ENCODE measurements at places on chromosomes 3 and 15.
A peak's percentile ranks its signal among the peaks of the same experiment; 100 is the strongest.

DNA sequence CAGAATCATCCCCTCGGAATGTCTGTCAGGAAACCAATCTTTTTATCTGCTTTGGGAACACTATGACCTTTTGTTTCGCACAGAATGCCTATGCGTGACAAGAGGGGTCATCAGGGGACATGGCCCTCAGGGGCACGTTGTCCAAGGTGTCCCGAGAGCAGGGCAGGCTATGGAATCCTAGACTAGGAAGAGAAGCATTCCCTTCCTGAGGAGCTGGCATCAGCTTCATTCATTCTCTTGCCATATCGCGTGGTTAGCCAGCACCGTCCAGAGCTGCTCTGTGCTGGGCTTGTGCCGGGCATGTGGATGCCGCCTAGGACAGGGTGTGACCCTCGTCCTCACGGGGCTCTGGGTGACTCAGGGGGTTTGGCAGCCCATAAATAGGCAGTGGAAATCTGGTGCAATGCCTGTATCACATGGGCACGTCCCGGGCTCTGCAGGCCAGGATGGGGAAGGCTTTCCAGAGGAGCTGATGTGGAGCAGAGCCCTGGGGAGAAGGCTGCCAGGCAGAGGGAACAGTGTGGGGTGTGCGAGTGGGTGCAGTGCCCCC is 117.8 kb downstream of the TMEM266 start:
- DNase-seq = no peak

GRCh38 chr15:64915518-64916227 is 4.0 kb downstream of the ANKDD1A start:
- no peak for DNase-seq

- DNase-seq = no peak
Observed at GRCh38 chr15:98686983-98687382, 38.6 kb downstream of the IGF1R start.

DNA sequence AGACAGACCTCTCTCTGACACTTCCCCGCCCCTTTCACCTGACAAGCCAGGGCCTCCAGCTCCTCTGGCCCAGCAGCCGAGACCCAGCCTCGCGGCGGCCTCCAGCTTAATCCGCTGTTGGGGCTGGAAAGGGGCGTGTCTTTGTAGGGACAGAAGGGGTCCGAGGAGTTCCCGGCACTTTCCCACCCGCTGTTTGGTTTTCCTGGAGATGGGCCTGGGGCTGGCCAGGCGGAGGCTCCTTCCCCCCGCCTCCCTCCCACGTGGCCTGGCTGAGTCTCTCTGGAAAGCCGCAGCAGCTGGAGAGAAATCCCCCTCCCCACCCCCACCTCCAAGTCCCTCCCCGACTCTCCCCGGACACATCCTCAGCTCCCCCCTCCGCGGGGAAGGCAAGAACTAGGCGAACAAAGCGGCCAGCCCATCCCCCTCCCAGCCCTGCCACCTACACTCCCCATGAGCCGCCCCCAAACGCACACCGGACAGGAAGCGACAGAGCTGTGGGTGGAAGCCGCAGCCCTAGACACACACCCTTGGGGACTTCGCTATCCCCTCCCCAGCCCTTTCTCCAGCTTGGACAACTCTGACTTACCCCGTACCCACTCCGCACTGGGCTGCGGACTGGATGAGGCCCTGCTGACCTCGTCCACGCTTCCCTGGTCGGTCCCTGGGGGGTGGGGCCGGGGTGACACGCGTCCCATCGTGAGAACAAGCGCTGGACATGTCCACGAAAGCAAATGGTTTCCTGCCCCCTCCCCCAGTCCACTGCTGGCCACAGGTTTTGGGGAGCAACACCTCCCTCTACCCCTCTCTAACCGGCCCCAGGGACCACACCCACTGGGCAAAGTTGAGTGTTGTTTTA is 1.2 kb downstream of the IGDCC4 start:
- peak; percentile 64 for DNase-seq

DNA sequence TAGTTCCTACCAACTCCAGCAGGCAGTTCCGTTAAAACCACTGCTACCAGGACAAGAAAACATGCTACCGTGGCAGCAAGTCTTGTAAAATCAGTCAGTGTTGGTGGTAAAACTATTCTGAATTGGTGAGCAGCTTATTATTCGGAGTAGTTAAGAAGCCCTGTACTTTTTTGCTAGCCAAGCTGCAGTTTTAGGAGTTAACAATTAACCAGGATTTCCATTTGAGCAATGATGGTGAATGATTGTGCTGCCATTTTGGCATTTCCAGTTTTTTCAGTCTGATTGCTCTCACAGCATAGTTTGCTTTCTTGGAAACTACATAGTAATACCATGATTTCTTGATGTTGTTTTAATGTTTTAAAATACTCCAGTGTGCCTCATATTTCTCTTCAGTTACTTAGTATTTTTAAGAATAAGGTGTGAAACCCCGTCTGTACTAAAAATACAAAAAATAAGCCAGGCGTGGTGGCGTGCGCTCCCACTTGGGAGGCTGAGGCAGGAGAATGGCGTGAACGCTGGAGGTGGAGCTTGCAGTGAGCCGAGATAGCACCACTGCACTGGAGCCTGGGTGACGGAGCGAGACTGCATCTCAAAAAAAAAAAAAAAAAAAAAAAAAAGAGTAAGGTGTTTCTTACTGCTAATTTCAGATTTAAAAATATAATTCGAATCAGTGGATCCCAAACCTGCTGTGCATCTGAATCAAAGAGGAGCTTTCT is 43.8 kb upstream of the SCAANT1 start:
- DNase-seq = no peak

- DNase-seq = peak; percentile 35
Observed at GRCh38 chr15:34722439-34722836, 32.4 kb downstream of the GJD2 start.

DNA sequence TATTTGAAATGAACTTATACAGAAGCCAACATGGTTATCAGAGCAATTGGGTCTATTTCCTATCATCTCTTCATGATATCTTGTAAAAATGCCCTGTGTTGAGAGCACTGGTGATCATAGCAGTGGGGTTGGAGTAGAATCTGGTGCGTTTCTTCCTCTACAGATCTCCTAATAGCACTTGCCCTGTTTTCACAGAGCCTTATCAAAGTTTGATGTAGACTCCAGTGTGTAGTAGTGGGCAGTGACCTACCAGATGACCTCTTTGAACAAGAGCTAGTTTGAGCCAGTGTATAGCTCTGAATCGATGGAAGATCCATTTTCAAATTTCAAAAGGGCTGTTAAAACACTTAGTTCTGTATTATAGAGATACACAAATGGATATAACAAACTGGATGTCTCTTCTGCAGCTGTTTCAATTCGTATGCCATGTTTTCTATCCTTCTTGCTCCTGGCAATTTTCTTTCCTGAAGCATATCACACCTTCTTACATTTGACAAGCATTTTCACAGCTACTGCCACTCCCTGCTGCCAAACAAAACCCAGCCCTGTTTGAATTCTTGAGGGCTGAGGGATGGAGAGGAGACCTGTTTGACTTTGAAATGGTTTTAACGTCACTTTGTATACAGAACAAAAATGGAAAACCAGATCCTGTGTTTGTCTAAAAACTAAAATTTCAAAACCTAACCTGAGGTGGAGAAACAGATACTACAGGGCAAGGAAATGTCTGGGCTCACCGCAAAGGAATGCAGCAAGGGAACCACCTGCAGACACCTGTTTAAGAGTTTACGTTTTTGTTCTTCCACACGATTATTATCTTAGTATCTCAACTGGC is 354.5 kb upstream of the TPRG1 start:
- DNase-seq = no peak

DNA sequence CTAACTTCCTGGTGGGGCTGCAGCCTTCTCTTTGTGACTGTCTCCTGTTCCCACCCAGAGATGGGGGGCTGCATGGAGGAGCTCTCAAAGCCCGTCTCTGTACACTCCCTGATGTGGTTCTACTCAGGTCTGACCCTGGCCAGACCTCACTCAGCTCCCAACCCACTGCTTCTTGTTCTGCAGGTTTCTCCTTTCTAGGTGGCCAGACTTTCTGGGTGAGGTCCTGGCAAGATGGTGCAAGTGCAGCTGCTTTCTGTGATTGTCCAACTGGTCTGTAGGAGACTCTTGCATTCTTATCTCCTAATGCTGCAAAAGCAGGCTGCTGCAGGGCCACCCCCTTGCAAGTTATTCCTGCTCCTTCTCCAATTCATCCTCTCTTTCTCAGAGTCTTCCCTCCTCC is 77.4 kb upstream of the XCR1 start:
- DNase-seq = no peak

- DNase-seq = no peak
Observed at GRCh38 chr15:62545467-62546227, 380.6 kb upstream of the C2CD4B start.

GRCh38 chr3:64648927-64649906 is 38.6 kb downstream of the ADAMTS9 start:
- DNase-seq = no peak
